ENCODE measurements at places on chromosomes 6 and 20. TPM values are rescaled to one million over a fixed set of nuclear protein-coding genes. Genes with fewer than 3 reads are reported as not detected.

HCK gene
- total RNA-seq: 8.0 TPM

GRCh38 chr6:2582268-2582667, 168.5 kb downstream of the MYLK4 start:
- DNase-seq: no peak

SLC25A27 gene
- total RNA-seq: 24.1 TPM

GRCh38 chr6:105258816-105259215, 79.0 kb upstream of the POPDC3 start:
- no peak for DNase-seq

GRCh38 chr6:149545258-149545753, 537 bp downstream of the PPIL4 start:
- DNase-seq: peak; percentile 52

GRCh38 chr20:4472906-4473305, 248.8 kb upstream of the PRND start:
- no peak for DNase-seq

DNA sequence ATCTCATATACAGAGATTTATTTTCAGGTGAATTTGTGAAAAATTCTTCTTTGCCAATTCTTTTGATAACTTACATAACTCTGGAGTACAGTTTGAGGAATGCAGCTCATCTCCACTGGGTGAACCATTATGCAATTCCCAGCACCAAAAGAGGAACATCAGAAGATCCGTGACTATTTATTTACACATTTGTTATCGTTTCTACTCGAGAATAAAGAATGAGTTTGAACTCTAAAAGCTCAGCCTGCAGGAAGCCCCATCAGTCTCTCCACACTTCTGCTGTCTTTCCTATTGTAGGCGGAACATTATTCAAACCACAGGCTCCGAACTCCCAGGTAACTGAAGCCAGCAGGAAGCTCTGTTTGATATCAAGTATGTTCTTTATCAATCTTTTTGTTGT, 95.9 kb upstream of the IFNGR1 start:
- DNase-seq: no peak

GRCh38 chr20:6051505-6051904, 2.4 kb downstream of the LRRN4 start:
- DNase-seq: no peak

DNA sequence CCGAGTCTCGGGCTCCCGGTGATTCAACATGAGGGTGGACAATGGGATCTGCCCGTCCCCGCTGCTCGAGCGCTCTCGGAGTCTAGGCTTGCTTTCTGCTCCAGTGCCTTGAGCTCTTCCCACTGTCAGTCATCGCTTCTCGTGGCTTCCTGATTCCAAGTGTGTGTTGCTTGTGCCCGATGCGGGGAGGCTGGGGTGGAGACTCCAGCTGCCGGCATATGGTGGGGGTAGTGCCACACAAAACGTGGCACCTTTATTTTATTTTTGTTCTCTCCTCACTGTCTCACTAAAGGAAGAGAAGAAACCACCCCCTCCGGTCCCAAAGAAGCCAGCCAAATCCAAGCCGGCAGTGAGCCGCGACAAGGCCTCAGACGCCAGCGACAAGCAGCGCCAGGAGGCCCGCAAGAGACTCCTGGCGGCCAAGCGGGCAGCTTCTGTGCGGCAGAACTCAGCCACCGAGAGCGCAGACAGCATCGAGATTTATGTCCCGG, 14.8 kb upstream of the MYL9 start:
- DNase-seq: no peak

LY6G6D gene
- not detected for total RNA-seq

GRCh38 chr6:118808793-118809638, 84.9 kb upstream of the ASF1A start:
- no peak for DNase-seq

All from Peyer's patch (tissue), 4 donors.